Endothelial cell (in vitro differentiated cells): ENCODE measurements at places on chromosomes 3 and 15. TPM values are rescaled to one million over a fixed set of nuclear protein-coding genes. Genes with fewer than 3 reads are reported as not detected.

GRCh38 chr15:68149059-68149458, 56.1 kb downstream of the CALML4 start:
- H3K4me1 ChIP-seq, result no peaks in the 10 kb centered on the region
- DNase-seq, result no peak
- H3K27me3 ChIP-seq, result peaks cover 1% of the 10 kb centered on the region
- H3K36me3 ChIP-seq, result peaks cover 22% of the 10 kb centered on the region
- peak overlapping the region; percentile 5 for H3K4me3 ChIP-seq
- no peak overlapping the region for H3K27ac ChIP-seq

Gene CFAP91
- total RNA-seq, result 0.23 TPM

DNA sequence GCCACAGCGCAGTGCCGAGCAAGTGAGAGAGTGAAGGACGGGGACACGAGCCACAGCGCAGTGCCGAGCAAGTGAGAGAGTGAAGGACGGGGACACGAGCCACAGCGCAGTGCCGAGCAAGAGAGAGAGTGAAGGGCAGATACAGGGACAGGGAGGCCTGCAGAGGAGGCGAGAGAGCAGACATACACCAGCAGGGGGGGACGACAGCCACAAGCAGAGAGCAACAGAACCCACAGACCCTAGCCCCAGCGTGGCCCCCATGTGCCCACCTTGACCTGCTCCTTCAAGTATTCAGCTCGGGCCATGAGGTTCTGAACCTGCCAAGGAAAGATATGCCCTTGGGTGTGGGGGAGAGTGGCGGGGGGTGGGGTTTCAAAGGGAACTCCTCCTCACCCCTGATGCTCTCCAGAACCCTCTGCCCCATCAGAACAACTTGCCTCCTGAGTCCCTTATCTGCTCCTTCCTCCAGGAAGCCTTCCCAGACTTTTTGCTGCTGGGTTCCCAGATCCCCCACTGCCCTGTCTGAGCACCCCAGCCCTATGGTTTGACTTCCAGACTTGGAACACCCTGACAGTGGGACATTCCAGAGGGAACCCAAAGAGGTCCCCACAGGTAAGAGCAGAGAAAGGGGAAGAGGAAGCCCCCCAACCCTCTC, 5.3 kb downstream of the ULK3 start:
- peaks cover 14% of the 10 kb centered on the region for H3K36me3 ChIP-seq
- no peak for DNase-seq
- H3K4me1 ChIP-seq, result peaks cover 7% of the 10 kb centered on the region
- no peaks in the 10 kb centered on the region for H3K27me3 ChIP-seq
- no peak overlapping the region for H3K4me3 ChIP-seq

Gene TMEM207
- total RNA-seq, result not detected
